Thoracic aorta (tissue), 2 donors: ENCODE measurements at places on chromosomes 1 and 21. TPM values are rescaled to one million over a fixed set of nuclear protein-coding genes. Genes with fewer than 3 reads are reported as not detected.

The SLAMF6 gene
- total RNA-seq = 5.6 TPM

The FMO5 gene
- 1.9 TPM for total RNA-seq

The LCE3E gene
- total RNA-seq = not detected

The MPL gene
- total RNA-seq = not detected

The LCE6A gene
- not detected for total RNA-seq

The ZMYND12 gene
- total RNA-seq = not detected

The NEXN gene
- total RNA-seq = 120 TPM

The SLC22A15 gene
- total RNA-seq = 7.3 TPM

The ANGPTL1 gene
- total RNA-seq = 110 TPM

The SPATA21 gene
- not detected for total RNA-seq

The DYNLT4 gene
- not detected for total RNA-seq

The ZBTB8A gene
- total RNA-seq = 4.5 TPM

The HTR6 gene
- total RNA-seq = 0.41 TPM

The GPR157 gene
- 7.0 TPM for total RNA-seq

The FCRLB gene
- total RNA-seq = not detected

The NPR1 gene
- total RNA-seq = 293 TPM

The USH2A gene
- not detected for total RNA-seq

The ECM1 gene
- 22.8 TPM for total RNA-seq

The UAP1 gene
- 70.4 TPM for total RNA-seq

The CACHD1 gene
- 6.7 TPM for total RNA-seq

The ERI3 gene
- 41.5 TPM for total RNA-seq

The NLRP3 gene
- 8.9 TPM for total RNA-seq

The FUBP1 gene
- total RNA-seq = 118 TPM

The FCER1A gene
- 2.7 TPM for total RNA-seq
